ENCODE measurements at places on chromosomes 7 and 10.

GRCh38 chr7:112587504-112587903 lies 106.7 kb downstream of the LSMEM1 start:
- DNase-seq, result no peak

DNA sequence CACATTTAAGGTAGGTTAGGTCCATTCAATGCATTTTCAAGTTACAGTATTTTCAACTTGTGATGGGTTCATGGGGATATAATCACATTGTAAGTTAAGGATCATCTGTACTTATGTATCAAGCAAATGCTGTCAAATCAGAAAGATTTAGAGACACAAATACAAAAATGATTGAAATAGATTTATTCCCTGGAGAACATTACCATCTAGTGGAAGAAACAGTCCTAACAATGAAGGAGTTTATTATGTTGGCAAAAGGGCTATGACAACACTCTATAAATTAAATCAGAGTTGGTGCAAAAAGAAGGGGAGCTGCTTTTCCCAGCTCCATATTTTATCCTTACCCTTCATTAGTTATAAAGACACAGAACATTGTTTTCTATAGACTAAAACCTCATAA lies 69.0 kb downstream of the PRSS58 start:
- peak; percentile 49 for DNase-seq

DNA sequence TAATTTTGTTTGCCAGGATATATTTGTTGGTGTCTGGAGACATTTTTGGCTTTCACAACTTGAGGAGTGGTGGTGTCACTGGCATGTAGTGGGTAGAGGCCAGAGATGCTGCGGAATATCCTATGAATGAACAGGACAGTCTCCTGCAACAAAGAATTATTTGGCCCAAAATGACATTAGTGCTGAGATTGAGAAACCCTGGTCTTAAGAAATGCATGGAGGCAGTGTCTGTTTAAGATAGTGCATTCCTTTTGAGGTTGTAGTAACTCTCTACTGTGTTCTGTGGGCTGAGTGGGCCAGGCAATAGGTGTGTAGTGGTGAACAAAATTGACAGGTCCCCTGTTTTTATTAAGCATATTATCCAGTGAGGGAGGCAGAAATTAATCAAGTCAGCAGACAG lies 165.5 kb downstream of the CDK14 start:
- no peak for DNase-seq

DNA sequence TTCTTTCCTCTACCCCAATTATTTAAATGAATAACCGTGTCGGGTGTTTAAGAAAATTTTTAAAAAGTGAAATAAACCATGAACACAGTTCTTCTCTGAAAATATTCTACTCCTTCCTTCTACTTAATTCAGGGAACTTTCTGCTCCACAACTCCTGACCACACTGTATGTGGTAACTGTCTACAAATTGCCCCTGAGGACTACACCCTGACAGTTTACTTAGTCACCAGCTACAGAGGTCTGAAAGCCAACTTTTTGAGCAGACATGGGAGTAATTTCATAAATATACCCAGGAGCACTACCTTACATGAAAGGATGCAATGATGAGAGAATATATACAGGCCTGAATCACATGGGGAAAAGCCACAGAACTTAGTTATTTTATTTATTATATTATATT lies 523.2 kb upstream of the SORCS1 start:
- DNase-seq, result no peak

DNA sequence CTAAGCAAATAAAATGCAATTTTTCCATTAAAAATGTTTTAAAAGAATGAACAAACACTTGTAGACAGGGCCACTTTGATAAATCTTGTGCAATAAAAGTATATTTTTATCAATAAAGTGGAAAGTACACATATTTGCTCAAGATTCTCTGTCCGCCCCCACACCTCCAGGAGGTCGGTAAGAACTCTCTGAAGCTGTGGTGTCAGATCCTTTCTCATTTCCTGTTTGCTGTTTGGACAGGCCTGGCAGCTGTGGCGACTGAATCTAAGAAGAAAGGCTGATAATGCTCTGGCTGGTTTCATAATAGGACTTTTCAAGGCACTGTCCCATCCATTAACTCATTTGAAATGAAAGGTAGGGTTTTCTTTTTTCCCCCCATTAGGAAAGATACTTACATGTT lies 15.3 kb upstream of the ASB4 start:
- peak; percentile 96 for DNase-seq

GRCh38 chr10:14032406-14032998 lies 298.2 kb downstream of the FRMD4A start:
- DNase-seq, result peak; percentile 58

DNA sequence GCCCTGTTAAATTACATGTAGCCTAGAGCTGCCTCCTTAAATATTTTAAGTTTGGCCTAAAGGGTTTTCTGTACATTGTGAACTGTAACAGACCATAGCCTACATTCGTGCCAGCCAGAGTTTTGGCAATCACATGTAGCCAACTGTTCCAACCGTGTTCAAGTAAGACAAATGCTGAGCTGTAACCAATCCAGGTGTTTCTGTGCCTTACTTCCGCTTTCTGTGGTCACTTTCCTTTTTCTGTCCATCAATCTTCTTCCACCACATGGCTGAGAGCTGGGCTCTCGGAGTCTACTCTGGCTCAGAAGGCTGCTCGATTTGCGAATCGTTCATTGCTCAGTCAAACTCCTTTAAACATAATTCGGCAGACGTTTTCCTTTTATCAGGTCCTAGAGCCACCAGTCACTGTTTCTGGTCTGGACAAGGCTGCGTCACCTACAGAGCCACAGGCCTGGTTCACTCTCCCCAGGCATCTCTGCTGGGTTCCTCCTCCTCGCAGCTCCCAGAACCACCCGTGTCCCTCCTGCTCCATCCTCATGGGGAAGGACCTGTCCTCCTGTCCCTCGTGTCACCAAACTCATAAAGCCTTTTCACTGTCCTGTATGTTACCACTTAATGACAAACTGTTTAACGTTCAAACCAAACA lies 158.0 kb upstream of the RHEB start:
- DNase-seq, result no peak

- DNase-seq, result no peak
Observed at GRCh38 chr7:38335128-38335491, 61.7 kb upstream of the TARP start.

DNA sequence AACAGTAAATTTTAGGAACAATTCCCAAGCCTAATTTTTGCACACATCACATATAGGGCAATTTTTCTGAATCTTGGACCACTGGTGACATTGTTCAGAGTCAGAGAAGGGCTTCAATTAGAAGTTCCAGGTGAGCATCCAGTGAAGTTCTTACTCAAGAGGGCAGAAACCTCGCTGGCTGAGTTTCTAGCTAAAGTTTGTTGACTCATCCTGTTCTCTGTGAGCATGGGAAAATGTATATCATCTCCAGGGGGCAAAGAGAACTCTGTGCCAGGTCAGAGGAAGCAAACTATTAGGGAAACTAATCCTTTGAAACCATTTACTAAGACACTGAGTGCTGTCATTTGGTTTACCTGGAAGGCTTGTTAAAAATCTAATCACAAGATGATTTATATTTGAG lies 695.6 kb upstream of the IGFBP3 start:
- DNase-seq, result no peak

- peak; percentile 51 for DNase-seq
Observed at GRCh38 chr10:103547391-103547946, 54.0 kb downstream of the NEURL1 start.

DNA sequence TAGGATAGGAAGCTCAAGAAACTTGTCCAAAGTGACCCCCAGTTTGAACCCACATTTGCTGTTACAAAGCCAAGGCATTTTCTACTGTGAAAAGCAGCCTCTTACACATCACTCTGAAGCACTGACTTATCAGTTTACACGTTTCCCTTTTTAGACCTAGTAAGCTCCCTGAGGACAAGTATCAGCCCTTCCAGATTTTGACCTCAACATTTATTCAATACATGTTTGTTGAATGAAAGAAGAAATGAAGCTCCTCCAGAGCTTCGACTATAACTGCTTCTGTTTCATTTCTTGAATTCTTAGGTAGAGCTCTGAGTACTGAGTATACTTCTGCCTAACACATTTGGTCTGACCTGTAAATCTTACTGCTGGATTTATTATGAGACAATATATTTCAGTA lies 2.7 kb downstream of the WASL start:
- no peak for DNase-seq

DNA sequence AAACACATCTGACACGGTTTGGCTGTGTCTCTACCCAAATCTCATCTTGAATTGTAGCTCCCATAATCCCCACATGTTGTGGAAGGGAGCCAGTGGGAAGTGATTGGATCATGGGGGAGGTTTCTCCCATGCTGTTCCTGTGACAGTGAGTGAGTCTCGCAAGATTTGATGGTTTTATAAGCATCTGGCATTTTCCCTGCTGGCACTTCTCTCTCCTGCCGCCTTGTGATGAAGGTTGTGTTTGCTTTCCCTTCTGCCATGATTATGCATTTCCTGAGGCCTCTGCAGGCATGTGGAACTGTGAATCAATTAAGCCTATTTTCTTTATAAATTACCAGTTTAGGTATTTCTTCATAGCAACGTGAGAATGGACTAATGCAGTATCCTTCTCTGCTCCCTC lies 5.9 kb upstream of the HTR5A start:
- DNase-seq, result no peak

GRCh38 chr7:140734729-140735128 lies 38.2 kb downstream of the NDUFB2 start:
- no peak for DNase-seq

GRCh38 chr7:107788662-107789061 lies 14.4 kb downstream of the SLC26A3 start:
- no peak for DNase-seq

- DNase-seq, result no peak
Observed at GRCh38 chr10:60377042-60377352, 12.7 kb downstream of the ANK3 start.

GRCh38 chr10:5447611-5448071 lies 35.3 kb downstream of the NET1 start:
- DNase-seq, result peak; percentile 55

DNA sequence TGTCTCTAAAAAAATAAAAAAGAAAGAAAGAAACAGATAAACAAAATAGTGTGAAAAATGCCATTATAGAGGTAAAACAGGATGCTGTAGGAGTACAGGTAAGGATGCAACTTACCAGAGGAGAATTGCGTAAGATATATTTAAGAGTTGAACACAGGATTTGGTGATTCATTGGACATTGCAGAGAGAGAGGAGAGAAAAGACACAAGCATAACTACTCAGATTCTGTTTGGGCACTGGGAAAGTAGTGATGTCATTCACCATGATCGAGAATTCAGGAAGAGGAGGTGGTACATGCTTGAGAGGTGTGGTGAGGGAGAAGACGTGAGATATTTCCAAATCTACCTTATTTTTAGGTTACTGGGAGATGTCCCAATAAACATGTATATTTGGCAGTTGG lies 97.6 kb downstream of the AASS start:
- DNase-seq, result no peak

DNA sequence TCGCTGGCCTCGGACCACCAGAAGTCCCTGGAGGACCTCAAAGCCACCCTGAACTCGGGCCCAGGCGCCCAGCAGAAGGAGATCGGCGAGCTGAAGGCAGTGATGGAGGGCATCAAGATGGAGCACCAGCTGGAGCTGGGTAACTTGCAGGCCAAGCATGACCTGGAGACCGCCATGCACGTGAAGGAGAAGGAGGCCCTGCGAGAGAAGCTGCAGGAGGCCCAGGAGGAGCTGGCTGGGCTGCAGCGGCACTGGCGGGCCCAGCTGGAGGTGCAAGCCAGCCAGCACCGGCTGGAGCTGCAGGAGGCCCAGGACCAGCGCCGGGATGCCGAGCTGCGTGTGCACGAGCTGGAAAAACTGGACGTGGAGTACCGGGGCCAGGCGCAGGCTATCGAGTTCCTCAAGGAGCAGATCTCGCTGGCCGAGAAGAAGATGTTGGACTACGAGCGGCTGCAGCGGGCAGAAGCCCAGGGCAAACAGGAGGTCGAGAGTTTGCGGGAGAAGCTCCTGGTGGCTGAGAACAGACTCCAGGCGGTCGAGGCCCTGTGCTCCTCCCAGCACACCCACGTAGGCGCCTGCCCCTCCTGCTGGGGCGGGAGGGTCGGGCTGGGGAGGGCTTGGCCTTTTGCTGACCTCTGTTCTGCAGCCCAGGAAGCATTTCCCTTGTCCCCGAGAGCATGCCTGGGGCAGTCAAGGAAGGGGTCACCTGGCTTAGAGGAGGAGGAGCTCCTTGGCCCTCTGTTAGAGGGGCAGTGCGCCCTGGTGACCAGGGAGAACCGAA lies 77.3 kb upstream of the GTF2IRD1 start:
- no peak for DNase-seq

DNA sequence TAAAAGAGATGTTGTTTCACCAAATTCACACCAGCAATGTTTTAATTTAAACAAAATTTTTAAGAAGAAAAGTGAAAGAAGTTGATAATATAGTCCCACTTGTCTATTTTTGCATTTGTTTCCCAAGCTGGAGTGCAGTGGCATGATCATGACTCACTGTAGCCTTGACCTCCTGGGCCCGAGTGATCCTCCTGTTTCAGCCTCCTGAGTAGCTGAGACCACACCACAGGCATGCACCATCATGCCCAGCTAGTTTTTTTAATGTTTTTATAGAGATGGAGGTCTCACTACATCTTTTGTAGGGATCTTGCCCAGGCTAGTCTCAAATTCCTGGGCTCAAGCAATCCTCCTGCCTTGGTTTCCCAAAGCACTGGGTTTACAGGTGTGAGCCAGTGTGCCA lies 14.1 kb upstream of the NDUFA5 start:
- no peak for DNase-seq

- DNase-seq, result no peak
Observed at GRCh38 chr7:77982926-77983550, 184.5 kb downstream of the PHTF2 start.

DNA sequence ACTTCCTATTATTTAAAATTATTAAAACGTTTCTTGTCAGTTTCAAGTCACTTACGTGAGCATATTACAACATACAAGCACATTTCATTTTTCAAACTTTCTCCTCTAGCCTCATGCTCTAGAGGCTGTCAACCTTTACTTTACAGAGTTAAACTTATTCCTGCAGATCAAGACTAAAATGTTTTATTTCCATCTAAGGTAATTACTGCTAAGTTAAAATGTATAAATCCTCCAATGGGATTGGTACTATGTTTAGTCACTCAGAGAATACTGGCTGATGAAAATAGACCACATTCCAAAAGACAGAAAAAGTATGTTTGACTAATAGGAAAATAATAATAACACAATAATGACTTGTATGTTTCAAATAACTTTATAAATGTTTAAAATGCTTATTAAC lies 8.4 kb upstream of the TRDMT1 start:
- no peak for DNase-seq

DNA sequence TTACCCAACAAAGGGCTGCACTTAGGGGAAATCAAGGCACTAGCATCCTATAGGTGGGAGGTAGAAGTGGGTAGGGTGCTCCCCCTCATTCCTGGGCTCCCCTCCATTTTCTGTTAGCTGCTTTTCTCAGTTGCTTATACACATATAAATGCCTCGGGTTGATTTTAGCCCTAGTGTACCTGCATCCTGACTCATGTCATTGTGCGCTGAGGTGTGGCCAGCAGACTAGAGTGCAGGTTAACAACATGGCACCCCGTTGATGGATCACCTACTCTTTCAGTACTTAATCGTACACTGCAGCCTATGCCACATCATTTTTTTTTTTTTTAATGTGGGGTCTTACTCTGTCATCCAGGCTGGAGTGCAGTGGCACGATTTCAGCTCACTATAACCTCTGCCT lies 144.0 kb upstream of the ITGB1 start:
- DNase-seq, result no peak

- no peak for DNase-seq
Observed at GRCh38 chr10:34524369-34525091, 290.6 kb downstream of the PARD3 start.

- DNase-seq, result no peak
Observed at GRCh38 chr7:120360918-120361317, 87.9 kb downstream of the KCND2 start.

GRCh38 chr10:71868192-71868697 lies 17.2 kb upstream of the PSAP start:
- peak; percentile 19 for DNase-seq

GRCh38 chr10:69901022-69901421 lies 99.3 kb downstream of the COL13A1 start:
- peak; percentile 39 for DNase-seq
